ENCODE measurements at places on chromosomes 12 and 14. TPM values are rescaled to one million over a fixed set of nuclear protein-coding genes. Genes with fewer than 3 reads are reported as not detected.

DNA sequence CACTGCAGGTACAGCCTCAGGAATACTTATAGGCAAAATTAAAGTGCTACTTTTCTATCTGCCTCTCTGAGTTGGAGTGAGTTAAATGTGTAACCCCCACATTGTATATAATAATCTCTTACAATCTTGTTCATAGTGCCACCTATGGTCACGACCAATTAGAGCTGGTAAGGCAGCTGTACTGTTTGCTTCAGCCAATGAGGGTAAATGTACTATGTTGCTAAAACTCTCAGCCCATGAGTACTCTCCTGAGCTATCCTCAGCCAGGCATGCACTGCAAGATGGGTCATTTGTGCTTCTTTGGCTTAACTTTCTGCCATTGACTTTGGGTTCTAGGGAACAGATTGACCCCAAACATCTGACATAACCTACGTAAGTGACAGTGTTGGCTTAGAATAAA lies 15.0 kb upstream of the MDM2 start:
- H3K4me1 ChIP-seq: no peaks in the 10 kb centered on the region
- no peak overlapping the region for H3K27ac ChIP-seq
- no peak overlapping the region for H3K4me3 ChIP-seq

DNA sequence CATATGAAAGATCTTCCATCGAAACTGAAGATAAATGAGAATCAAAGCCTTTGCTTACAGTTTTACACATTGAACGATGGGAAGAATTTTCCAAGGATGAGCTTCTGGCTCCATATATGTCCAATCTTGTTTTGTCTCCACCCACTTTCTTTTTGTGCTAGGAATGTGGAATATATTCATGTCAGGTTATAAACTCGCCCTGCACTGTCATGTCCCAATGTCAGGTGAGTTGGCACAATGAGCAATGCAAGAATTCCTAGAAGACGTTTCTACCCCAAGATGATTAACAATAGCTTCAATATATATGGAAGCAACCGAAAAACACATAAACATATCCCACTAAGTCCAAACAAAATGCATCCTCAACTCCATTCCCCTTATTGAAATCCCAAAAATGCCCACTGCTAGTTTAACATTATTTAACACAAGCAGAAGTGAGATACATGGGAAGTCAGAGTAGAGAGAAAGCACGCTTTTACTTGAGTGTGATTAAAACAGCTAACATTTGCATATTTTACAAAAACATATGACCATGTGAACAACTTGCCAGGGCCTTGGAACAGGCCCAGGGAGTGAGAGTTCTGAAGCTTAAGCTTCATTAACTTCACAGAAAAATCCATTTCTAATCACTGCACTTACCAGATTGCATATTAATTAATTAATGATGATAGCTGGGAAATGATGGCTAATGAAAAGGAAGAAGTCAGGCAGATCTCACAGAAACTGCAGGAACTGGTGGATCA lies 233.9 kb downstream of the GXYLT1 start:
- no peak overlapping the region for H3K4me3 ChIP-seq
- no peak overlapping the region for H3K27ac ChIP-seq
- no peaks in the 10 kb centered on the region for H3K36me3 ChIP-seq
- no peaks in the 10 kb centered on the region for H3K4me1 ChIP-seq
- no peaks in the 10 kb centered on the region for H3K27me3 ChIP-seq

DNA sequence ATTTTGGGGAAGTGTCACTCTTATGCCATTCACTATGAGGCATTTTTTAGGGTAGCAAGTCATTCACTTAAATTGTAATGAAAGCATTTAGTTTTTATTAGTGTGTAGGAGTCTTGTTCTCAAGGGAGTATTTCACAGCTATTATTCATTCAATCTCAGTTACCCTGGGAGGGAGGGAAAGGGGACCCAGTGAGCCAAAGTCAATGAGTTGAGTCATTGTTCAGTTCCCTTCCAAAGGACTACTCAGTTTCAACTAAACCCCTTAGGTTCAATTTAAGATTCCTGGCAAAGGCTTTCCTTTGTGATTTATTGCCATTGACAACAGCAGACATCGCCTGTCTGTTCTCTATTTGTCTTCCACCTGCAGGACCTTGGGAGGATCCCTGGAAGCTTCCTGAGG lies 29.3 kb upstream of the RASSF8 start:
- no peaks in the 10 kb centered on the region for H3K27me3 ChIP-seq
- H3K27ac ChIP-seq: no peak overlapping the region
- DNase-seq: no peak
- no peaks in the 10 kb centered on the region for H3K36me3 ChIP-seq
- no peaks in the 10 kb centered on the region for H3K4me1 ChIP-seq

DNA sequence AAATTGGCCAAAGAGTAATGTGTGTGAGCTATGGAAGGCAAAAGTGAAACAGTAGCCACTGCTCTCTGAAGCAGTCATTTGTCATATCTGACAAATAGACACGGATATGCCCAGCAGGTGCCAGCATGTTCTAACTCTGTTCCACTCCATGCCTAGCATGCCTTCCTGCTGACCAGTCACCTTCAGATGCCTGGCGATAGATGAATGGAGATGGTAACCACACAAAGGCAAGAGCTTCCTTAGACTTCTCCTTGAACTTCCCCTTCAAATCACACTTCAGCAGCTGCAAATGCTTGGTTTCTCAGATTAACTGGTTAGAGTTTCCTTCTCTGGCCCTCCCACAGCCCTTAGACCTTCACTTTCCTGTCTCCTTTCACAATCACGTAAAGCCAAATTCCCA lies 429.9 kb downstream of the DAD1 start:
- no peaks in the 10 kb centered on the region for H3K36me3 ChIP-seq
- no peak overlapping the region for H3K4me3 ChIP-seq
- no peak overlapping the region for H3K27ac ChIP-seq
- no peaks in the 10 kb centered on the region for H3K4me1 ChIP-seq
- no peaks in the 10 kb centered on the region for H3K27me3 ChIP-seq

GRCh38 chr12:104631867-104632266 lies 175.1 kb downstream of the CHST11 start:
- no peak for DNase-seq
- no peaks in the 10 kb centered on the region for H3K27me3 ChIP-seq
- no peak overlapping the region for H3K27ac ChIP-seq
- H3K4me1 ChIP-seq: peaks cover 5% of the 10 kb centered on the region
- no peaks in the 10 kb centered on the region for H3K36me3 ChIP-seq

- peaks cover 18% of the 10 kb centered on the region for H3K4me1 ChIP-seq
- no peaks in the 10 kb centered on the region for H3K27me3 ChIP-seq
- DNase-seq: no peak
- peak overlapping the region; percentile 94 for H3K27ac ChIP-seq
Observed at GRCh38 chr14:20413744-20414082, 412 bp upstream of the TEP1 start.

- no peak overlapping the region for H3K4me3 ChIP-seq
- H3K36me3 ChIP-seq: no peaks in the 10 kb centered on the region
- no peak for DNase-seq
- H3K27ac ChIP-seq: no peak overlapping the region
Observed at GRCh38 chr12:96186607-96187301, 7.4 kb upstream of the ELK3 start.

DNA sequence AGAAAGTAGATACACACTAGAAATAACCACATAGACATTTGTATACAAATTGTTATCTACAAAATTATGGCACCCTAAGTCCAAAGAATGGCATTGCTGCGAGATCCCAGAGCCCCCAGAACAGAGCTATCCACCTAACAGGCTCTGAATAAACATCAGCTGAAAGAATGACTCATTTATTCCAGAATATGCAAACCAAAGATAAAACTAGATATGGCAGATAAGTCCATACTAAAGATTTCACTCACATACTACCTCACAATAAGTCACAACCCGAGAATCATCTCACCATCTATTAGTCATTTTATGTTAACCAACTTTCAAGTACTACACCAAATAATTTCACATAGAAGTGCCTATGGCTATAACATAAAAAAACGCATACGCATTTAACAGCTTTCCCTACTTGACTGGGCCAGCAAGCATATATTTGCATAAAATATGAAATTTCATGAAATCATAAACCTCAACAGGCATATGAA lies 5.6 kb downstream of the CNIH1 start:
- DNase-seq: no peak
- H3K4me3 ChIP-seq: no peak overlapping the region
- H3K4me1 ChIP-seq: peaks cover 14% of the 10 kb centered on the region
- no peaks in the 10 kb centered on the region for H3K27me3 ChIP-seq

GRCh38 chr12:116319233-116319897 lies 41.9 kb upstream of the MED13L start:
- H3K27me3 ChIP-seq: no peaks in the 10 kb centered on the region
- peak overlapping the region; percentile 60 for H3K27ac ChIP-seq
- no peak for DNase-seq
- H3K4me3 ChIP-seq: peak overlapping the region; percentile 25

DNA sequence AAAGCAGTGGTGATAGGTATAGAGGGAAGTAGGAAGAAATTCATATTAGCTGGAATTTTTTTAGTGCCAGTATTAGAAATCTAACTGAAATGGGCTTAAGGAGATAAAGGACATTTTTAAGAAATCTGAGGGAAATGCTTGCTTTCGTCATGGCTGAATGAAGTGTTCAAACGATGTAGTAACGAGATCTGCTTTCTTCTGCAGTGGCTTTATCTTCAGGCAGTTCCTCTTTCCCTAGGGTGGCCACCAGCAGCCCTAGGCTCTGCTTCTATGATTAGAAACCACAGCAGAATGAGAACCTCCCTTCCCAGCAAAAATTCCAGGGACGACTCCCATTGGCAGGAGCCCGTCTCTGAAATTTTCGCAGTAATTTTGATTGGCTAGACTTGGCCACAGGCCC lies 163.9 kb upstream of the FRMD6 start:
- no peaks in the 10 kb centered on the region for H3K36me3 ChIP-seq
- no peak overlapping the region for H3K4me3 ChIP-seq
- no peaks in the 10 kb centered on the region for H3K4me1 ChIP-seq
- no peak for DNase-seq
- no peaks in the 10 kb centered on the region for H3K27me3 ChIP-seq
- H3K27ac ChIP-seq: no peak overlapping the region

DNA sequence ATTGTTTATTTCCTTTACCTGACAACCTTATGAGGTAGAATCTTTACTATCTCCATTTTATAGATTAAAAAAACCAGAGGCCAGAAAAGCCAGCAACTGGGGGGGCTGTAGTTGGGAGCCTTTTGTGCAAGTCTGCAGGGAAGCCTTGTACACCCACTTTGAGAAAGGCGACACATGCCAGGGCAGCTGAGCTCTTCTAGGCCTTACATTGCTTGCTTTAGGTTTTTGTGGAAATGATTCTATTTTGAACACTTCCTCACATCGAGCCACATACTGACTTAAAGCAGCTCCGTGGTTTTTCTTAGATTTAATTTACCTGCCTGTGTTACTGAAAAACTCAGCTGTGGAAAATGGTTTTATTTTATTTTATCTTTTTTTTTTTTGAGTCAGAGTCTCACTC lies 34.6 kb downstream of the EP400 start:
- H3K27me3 ChIP-seq: no peaks in the 10 kb centered on the region
- no peaks in the 10 kb centered on the region for H3K4me1 ChIP-seq
- peaks cover 91% of the 10 kb centered on the region for H3K36me3 ChIP-seq
- DNase-seq: no peak
- no peak overlapping the region for H3K4me3 ChIP-seq

- no peak overlapping the region for H3K27ac ChIP-seq
- no peaks in the 10 kb centered on the region for H3K36me3 ChIP-seq
- no peaks in the 10 kb centered on the region for H3K27me3 ChIP-seq
- H3K4me3 ChIP-seq: no peak overlapping the region
- H3K4me1 ChIP-seq: no peaks in the 10 kb centered on the region
- DNase-seq: no peak
Observed at GRCh38 chr14:19828314-19828713, 24.7 kb downstream of the OR4N2 start.

- no peak for DNase-seq
- no peaks in the 10 kb centered on the region for H3K36me3 ChIP-seq
- H3K4me1 ChIP-seq: no peaks in the 10 kb centered on the region
Observed at GRCh38 chr12:39592295-39592694, 27.3 kb downstream of the ABCD2 start.

DNA sequence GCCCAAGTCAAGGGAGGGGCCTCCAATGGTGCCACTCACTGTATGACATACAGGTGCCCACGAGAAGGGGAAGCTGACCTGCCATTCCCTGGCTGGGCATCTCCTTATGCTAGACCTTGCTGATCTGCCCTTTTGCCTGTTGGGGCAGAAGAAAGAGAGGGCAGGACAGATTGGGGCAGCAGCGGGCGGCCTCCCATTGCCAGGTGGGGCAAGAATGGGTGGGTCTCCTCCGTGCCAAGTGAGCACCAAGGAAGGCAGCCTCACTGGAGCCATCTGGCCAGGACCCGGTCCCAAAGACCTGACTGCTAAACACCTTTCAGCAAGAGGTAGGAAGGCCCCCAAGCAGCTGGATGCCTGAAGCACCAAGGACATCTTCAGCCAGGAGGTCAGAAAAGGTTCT lies 50.5 kb downstream of the PLEKHG3 start:
- no peak overlapping the region for H3K27ac ChIP-seq
- DNase-seq: no peak
- peaks cover 16% of the 10 kb centered on the region for H3K4me1 ChIP-seq
- H3K27me3 ChIP-seq: no peaks in the 10 kb centered on the region
- H3K36me3 ChIP-seq: no peaks in the 10 kb centered on the region

- H3K4me1 ChIP-seq: no peaks in the 10 kb centered on the region
- peaks cover 41% of the 10 kb centered on the region for H3K36me3 ChIP-seq
- H3K27ac ChIP-seq: no peak overlapping the region
- no peak overlapping the region for H3K4me3 ChIP-seq
Observed at GRCh38 chr14:21373980-21374379, 9.8 kb downstream of the SUPT16H start.

DNA sequence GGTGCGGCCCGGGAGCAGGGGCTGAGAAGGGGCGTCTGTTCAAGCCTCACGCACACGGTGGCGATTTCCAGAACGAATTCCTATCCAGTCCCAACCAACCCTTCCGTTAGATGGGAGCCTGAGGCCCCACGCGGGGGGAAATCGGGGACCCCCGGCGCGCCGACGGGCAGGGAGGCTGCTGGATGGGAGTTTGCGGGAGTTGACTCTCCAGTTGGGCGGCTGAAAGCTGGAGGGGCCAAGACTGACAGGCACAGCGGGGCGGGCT lies 9.8 kb downstream of the EXOC3L4 start:
- H3K4me1 ChIP-seq: peaks cover 24% of the 10 kb centered on the region
- peaks cover 34% of the 10 kb centered on the region for H3K27me3 ChIP-seq

DNA sequence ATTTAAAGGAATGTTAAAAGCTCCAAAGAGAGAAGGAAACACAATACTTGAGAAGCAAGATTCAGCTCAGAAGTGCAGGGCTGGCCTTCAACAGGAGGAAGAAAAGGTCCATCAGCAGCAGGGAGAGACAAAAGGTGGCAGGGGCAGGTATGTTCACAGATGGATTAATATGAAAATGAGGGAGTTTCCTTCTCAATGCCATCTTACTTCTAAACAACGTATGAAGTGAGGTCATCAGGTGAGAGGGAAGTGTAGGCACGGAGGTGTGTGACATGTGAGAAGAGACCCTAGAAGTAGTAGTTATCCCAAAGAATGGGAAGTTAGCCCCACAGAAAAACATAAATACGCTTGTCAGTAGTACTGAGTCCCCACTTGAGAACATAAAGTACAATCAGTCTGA lies 122.5 kb downstream of the CCER1 start:
- no peaks in the 10 kb centered on the region for H3K27me3 ChIP-seq
- H3K4me1 ChIP-seq: no peaks in the 10 kb centered on the region
- no peaks in the 10 kb centered on the region for H3K36me3 ChIP-seq
- H3K27ac ChIP-seq: no peak overlapping the region

The RPS6KL1 gene
- total RNA-seq: 5.1 TPM

The KRT2 gene
- total RNA-seq: not detected

The MYF6 gene
- not detected for total RNA-seq

The PRKD1 gene
- total RNA-seq: 17.2 TPM

The ZBTB39 gene
- total RNA-seq: 7.2 TPM

The EEA1 gene
- 34.4 TPM for total RNA-seq

The WDHD1 gene
- total RNA-seq: 3.5 TPM

Measured in upper lobe of right lung (tissue), 1 donor.